ENCODE measurements at places on chromosomes 6 and 20. TPM values are rescaled to one million over a fixed set of nuclear protein-coding genes. Genes with fewer than 3 reads are reported as not detected.

Gene ARMH2
- not detected for total RNA-seq

- no peak overlapping the region for H3K4me3 ChIP-seq
- no peaks in the 10 kb centered on the region for H3K27me3 ChIP-seq
- peak overlapping the region; percentile 78 for H3K27ac ChIP-seq
- peaks cover 3% of the 10 kb centered on the region for H3K36me3 ChIP-seq
- no peak for DNase-seq
Measured at GRCh38 chr20:47326658-47327268, 29.7 kb downstream of the ZMYND8 start.

GRCh38 chr20:57650756-57651483 lies 30.7 kb upstream of the ZBP1 start:
- H3K4me1 ChIP-seq, result no peaks in the 10 kb centered on the region
- H3K4me3 ChIP-seq, result no peak overlapping the region
- DNase-seq, result no peak
- H3K36me3 ChIP-seq, result peaks cover 35% of the 10 kb centered on the region
- H3K27me3 ChIP-seq, result no peaks in the 10 kb centered on the region

DNA sequence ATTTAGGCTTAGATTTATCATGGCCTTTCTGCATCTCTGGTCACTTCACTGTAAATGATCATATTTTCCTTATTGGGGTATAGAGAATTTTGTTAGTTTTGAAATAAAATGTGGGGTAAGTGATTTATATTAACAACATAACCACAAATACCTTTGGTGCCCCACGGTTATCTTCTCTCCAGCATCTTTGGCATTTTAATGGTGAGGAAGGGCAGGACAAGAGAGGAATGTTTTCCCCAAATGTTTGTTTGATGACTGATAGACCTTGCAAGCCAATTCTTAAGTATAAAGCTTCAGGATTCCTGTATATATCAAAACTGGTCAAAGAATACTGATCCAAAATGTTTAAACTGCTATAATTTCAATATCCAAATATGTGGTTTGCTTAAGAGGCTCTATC lies 171.6 kb upstream of the SMLR1 start:
- DNase-seq, result no peak
- no peaks in the 10 kb centered on the region for H3K4me1 ChIP-seq
- H3K27ac ChIP-seq, result no peak overlapping the region
- H3K27me3 ChIP-seq, result no peaks in the 10 kb centered on the region
- no peaks in the 10 kb centered on the region for H3K36me3 ChIP-seq
